ENCODE measurements at places on chromosomes 4 and X.

DNA sequence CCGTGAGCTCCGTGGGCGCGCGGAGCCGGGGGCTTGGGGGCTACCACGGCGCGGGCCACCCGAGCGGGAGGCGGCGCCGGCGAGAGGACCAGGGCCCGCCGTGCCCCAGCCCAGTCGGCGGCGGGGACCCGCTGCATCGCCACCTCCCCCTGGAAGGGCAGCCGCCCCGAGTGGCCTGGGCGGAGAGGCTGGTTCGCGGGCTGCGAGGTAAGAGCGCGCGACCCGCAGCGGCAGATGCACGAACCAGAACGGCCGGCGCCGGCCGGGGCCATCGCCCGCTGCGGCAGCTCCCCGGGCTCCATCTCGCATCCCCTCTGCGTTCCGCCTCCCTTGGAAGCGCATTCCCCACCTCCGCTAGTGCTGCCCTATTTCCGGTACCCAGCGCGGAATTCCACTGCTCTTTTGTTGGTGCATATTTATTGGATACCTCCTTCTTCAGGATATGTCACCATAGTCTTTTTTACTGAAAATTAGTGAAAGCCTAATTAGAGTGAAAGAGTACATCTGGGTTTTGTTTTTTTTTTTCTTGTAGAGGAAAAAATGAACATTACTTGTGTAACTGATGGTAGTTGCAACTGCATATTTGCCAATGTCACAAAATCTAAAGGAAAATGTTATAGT, 797 bp downstream of the PKD2 start:
- DNase-seq = peak; percentile 58

DNA sequence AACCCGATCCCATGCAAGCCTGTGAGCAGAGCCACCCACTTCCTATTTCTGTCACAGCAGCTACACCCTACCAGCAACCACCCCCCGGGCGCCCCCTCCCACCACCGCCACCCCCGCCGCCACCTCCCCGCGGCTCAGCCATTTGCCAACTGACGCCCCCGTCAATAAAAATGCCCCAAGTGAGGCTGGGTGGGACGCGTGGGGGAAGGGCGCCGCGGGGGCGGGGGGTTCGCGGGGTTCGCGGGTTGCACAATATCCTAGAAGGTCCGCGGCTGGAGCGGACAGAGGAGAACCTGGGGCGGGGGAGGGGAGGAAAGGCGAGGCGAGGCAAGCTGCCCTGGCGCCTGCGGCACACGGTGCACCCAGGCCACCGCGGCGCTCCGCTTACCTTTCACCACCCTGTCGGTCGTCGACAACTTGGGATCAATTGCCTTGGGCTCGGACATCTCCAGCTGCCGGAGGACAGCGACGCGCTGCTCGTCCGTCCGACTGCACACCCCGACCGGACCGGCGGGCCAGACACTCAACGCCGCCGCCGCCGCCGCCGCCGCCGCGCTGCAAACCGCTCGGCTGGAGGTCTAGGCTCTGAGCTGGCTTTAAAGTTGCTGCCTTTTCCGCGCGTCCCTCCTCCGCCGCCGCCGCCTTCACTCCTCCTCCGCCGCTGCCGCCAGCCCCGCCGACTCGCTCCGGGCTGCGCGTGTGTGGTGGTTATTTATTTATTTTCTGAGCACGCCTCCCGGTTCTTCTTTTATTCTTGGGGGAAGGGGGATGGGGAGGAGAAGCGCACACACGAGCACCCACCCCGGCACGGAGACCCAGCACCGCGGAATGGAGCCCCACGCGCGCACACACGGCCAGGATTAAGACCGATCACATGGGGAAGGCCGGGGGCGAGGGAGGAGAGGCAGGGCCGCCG, 717 bp downstream of the PPP3CA start:
- peak; percentile 57 for DNase-seq

GRCh38 chr4:55346851-55347255, 811 bp downstream of the SRD5A3 start:
- DNase-seq = no peak

GRCh38 chrX:10042055-10042454, 74.9 kb downstream of the CLDN34 start:
- DNase-seq = no peak

- DNase-seq = peak; percentile 44
These were observed 24.6 kb downstream of the NAP1L5 start for GRCh38 chr4:88672987-88673386.

DNA sequence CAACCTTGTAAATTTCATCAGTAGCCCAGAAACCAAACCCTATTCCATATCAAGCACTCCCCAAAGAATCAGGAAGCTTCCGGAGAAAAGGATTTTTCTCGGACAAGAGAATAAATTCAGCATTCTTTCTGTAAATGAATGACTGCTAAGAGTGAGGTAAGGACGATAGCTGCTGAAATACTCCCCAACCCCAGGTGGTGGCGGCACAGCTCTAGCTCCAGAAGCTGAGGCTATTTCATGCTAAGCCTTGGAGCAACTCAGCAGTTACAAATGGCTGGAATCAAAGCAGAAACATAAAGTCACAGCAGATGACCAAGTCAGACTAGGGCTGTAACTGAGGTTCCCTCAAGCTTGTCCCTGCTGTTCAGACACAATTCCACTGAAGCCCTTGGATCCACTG, 13.9 kb upstream of the PCDH19 start:
- no peak for DNase-seq

- DNase-seq = no peak
These were observed 127.9 kb upstream of the FTHL17 start for GRCh38 chrX:31199840-31200114.

- no peak for DNase-seq
These were observed 9.5 kb upstream of the GATA1 start for GRCh38 chrX:48776818-48777439.

Data from endothelial cell (in vitro differentiated cells).